NCI-H460 (cell line): ENCODE measurements at places on chromosomes 12 and 14. TPM values are rescaled to one million over a fixed set of nuclear protein-coding genes. Genes with fewer than 3 reads are reported as not detected.
A peak's percentile ranks its signal among the peaks of the same experiment; 100 is the strongest.

DNA sequence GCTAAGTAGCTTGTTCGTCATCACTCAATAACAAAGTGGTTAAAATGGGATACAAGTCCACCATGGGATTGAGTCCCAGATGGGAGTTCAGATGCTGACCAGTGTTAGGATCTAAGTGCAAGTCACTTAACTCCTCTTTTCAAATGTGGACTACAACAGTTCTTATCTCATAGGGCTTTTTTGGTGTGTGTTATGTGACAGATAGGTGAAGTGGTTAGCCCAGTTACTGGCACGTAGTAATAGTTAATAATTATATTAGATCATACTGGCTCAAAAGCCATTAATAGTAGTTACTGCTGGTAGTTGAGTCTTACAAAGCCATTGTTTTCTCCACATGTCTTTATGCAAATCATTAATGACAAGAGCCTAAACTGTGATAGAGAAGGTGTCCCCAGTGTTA lies 73.2 kb downstream of the RCOR1 start:
- no peak for DNase-seq

The DPF3 gene
- not detected in 2 replicates for total RNA-seq

GRCh38 chr12:41917938-41918341 lies 226.7 kb downstream of the GXYLT1 start:
- no peak for DNase-seq

The C12orf54 gene
- not detected in 2 replicates for total RNA-seq

- peak; percentile 21 for DNase-seq
These were observed 908 bp upstream of the CDKL1 start for GRCh38 chr14:50397390-50398188.

GRCh38 chr12:56661560-56661959 lies 15.8 kb upstream of the ATP5F1B start:
- DNase-seq, result no peak

GRCh38 chr12:50411051-50411660 lies 10.5 kb downstream of the LARP4 start:
- no peak for DNase-seq

GRCh38 chr14:24310646-24311604 lies at the start of gene LTB4R:
TSS of gene LTB4R (plus strand) at chr14:24311502. CDS start at chr14:24315652, 4,150 bp downstream.
- DNase-seq, result no peak

- DNase-seq, result no peak
These were observed 21.8 kb downstream of the VASH1 start for GRCh38 chr14:76782885-76783566.

- DNase-seq, result no peak
These were observed 33.4 kb upstream of the PNMA1 start for GRCh38 chr14:73747379-73748211.

DNA sequence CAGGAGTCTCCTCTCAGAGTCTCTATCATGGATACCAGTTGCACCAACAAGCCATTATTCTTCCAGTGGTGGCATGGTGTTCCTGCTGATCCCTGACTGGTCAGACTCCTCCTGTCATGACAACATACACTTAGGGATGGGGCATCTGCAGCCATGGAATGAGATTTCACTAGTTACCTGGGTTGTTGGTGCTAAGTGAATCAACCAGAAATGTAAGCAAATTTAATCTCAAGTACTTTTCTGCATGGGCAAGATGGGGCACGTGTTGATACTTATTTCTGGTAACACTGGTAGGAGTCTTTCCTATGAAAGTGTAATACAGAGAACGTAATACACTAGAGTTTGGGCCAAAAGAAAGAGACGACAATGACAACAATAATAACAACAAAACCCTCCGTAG lies 211.5 kb upstream of the FOXN3 start:
- DNase-seq, result no peak

The FOXG1 gene
- total RNA-seq, result 0.02 TPM in 1 of 2 replicates, not detected in the other

DNA sequence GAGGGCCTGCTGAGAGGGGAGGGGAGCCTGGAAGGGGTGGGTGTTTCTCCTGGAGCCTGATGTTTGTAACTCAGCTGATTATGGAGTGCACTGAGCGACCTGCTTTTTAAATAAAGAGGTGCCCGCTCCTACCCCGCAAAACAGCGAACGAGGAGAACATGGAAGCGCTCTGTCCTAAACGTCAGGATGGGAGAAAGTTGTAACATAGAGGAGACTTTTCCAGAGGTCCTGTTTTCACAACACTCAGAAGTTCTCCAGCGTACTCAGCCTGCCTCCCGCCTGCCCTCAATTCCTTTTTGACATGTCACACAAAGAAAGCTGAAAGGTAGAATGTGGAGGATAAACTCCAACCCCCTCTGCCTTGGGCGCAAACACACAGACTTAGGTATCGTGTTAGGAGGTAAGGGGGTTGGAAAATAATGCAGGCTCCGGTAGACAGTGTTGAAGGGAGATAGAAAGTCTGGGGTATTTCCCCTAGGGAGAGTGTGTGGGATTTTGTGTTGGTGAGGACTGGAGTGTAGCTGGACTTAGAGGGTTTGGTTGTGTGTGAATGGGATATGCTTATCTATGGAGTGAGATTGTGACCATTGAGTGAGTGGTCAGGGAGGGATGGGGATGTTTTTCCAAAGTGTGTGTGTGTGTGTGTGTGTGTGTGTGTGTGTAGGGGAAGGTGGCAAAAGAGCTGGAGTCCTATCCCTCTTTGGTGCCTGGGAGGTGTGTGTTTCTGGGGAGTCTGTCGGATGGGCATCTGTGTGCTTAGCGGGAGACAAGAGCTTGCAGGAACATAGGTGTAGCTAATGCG lies 2.1 kb downstream of the NTF3 start:
- DNase-seq, result no peak

DNA sequence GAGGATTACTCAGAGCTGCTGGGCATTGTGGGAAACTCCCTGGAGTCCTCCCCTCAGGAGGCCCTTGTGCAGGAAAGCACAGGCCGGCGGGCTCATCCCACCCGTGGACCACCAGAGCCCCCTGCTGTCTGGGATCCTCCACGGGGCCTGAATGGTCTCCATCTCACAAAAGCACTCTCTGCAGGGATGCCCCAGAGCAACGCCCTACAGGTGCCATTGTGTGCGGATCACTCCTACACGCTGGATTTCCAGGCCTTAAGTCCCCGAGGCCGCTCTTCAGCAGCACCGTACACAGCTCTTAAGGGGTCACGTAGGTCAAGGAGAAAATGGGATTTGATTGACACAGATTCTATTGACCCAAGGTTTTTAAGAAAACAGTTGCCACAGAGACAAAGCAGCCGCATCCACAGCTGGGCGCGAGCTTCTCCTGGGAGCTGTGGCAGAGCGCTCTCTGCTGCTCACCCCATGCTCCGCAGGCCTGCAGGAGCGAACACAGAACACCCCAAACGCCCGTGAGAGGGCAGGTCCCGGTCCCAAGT lies 36.7 kb upstream of the RIMBP2 start:
- no peak for DNase-seq

DNA sequence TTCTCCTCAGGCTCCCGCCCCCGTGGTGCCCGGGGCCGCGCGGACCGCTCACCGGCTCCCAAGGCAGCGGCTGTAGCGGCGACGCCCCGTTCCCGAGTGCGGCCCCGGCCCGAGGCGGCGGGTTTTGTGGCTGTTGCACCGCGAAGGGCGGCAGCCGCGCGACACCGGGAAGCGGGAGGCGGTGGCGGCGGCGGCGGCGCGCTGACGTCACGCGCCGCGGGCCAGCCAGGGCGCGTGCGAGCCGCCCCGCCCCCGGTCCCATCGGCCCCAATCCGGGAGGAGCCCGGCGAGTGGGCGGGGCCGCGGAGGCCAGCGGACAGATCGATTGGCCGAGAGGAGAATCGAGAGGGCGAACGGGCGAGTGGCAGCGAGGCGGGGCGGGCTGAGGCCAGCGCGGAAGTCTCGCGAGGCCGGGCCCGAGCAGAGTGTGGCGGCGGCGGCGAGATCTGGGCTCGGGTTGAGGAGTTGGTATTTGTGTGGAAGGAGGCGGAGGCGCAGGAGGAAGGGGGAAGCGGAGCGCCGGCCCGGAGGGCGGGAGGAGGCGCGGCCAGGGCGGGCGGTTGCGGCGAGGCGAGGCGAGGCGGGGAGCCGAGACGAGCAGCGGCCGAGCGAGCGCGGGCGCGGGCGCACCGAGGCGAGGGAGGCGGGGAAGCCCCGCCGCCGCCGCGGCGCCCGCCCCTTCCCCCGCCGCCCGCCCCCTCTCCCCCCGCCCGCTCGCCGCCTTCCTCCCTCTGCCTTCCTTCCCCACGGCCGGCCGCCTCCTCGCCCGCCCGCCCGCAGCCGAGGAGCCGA lies at the start of gene YY1:
TSS of gene YY1 (plus strand) at position 726 of the 792 bp plus-strand sequence. CDS start 101 bp downstream, outside the sequence.
- peak; percentile 98 for DNase-seq

- DNase-seq, result no peak
These were observed 59.0 kb upstream of the RERGL start for GRCh38 chr12:18148961-18149360.

DNA sequence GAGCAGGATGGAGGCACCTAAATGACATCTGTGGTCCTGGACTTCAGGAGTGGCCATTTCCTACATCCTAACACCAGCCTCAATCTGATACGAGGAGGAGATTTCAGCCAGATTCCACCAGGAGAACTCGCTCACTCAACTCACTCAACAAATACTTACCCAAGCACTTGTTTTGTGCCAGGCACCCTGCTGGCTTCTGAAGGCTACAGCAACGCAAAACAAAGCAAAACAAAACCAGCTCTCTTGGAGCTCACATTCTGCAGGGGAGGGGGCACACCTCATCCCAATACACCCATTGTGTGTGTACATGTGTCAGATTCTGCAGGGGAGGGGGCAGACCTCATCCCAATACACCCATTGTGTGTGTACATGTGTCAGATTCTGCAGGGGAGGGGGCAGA lies 144.8 kb downstream of the PIWIL1 start:
- DNase-seq, result no peak

DNA sequence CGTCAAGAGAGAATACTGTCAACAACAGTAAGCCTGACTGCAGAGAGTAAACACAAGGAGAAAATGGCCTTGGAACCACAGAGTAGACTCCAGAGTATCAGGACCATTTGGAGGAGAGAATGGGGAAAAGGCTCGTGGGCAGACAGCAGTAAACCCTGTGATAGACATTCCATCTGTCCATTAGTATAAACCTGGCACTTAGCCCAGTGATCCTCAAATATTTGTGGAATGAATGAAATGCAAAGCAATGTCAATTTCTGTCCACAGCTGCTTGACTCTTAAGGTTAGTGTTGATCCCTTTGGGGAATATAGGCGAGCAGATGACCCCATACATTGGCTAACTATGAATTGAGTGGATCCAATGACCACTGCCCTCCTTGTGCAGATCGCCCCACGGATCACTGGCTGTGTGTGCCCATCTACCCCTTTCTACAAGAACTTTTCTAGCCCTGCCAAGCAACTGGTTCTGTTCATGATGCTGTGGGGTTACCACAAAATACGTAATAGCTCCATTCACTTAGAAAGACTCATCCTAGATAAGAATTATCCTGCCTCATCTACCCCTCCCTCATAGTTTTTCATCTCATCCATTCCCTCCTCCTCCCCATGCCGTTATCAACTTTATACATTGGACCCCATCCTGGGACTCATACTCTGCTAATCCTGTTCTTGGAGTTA lies 846.8 kb downstream of the NRXN3 start:
- no peak for DNase-seq

GRCh38 chr14:23375527-23376251 lies 1.2 kb upstream of the CMTM5 start:
- DNase-seq, result no peak

GRCh38 chr12:131491916-131492490 lies 218.9 kb upstream of the SFSWAP start:
- DNase-seq, result no peak

The LDHB gene
- total RNA-seq, result 1,086 and 1,158 TPM in 2 replicates

The SCN8A gene
- 0.02 and 0.06 TPM in 2 replicates for total RNA-seq

The PSMA6 gene
- total RNA-seq, result 368 and 369 TPM in 2 replicates

GRCh38 chr12:40033242-40033630 lies 72.6 kb downstream of the SLC2A13 start:
- DNase-seq, result no peak

DNA sequence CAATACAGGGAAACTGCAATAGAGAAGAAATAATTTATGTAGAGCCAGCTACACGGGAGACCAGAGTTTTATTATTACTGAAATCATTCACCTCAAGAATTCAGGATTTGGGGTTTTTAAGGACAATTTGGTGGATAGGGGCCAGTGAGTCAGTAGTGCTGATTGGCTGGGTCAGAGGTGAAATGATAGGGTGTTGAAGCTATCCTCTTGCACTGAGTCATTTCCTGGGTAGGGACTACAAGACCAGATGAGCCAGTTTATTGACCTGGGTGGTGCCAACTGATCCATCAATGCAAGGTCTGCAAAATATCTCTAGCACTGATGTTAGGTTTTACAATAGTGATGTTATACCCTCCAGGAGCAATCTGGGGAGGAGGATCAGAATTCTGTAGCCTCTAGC lies 486.3 kb downstream of the LRIG3 start:
- DNase-seq, result no peak

DNA sequence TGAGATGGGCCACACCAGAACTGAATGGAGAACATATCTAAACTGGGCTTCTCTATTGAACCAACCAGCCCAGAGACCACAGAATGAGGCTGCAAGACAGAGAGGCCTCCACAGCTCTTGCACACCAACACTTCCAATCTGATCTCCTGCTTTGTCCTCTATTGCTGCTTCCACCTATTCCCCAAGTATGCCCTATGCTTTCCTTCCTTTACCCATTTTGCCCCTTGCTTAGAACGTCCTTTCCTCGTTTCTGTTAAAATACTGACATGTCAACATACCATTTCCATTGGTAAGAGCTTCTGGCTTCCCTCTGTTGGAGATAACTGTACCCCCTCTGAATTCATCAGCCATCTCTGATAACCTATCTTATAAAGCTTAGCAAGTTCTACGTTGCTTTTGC lies 2.8 kb downstream of the SLC2A13 start:
- DNase-seq, result no peak

GRCh38 chr12:40335991-40336390 lies 111.2 kb downstream of the LRRK2 start:
- no peak for DNase-seq

GRCh38 chr14:77303417-77304156 lies 17.1 kb downstream of the POMT2 start:
- DNase-seq, result peak; percentile 88

The CELA1 gene
- total RNA-seq, result not detected in 2 replicates

DNA sequence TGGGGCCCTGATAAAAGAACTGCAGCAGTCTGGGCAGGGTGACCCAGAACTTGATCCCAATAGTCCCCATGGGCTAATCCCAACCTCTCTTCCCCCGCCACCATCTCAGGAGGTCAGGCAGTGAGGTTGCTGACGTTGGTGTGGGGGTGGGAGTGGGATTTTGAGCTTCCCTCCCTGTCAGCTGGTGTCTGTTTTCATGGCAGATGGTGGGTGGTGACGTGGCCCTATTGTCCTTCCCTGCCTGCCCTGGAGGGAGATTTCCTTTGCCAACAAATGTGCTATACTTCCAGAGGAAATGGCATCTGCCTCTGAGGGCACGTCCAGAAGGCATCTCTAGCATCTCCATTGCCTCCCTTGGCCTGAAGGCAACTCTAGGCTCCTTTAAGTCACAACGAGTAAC lies 37.7 kb downstream of the NEUROD4 start:
- DNase-seq, result no peak

The NCAPD2 gene
- 60.2 and 68.4 TPM in 2 replicates for total RNA-seq

DNA sequence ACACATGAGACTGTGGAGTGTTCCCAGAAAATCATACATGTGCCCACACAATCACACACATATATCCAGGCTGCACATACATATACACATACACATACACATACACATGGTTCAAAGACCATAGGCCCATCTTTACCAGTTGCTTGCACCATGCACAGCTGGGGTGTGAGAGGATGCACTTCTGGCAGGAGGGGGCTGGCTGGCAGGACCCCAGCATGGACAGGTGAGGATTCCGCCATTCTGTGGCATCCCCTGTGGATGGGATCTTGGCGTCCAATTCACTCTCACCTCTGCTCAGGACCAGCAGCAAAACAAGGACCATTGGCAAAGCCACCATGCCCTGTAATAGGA lies 7.0 kb downstream of the ITGB7 start:
- DNase-seq, result no peak

The CD163L1 gene
- total RNA-seq, result 5.9 and 7.3 TPM in 2 replicates
